ENCODE measurements at places on chromosomes 11 and 22.
A peak's percentile ranks its signal among the peaks of the same experiment; 100 is the strongest.

- peak; percentile 17 for DNase-seq
Observed at GRCh38 chr11:89495951-89496350, 4.8 kb upstream of the NOX4 start.

- DNase-seq: no peak
Observed at GRCh38 chr11:119676461-119677020, 52.5 kb downstream of the NECTIN1 start.

GRCh38 chr11:15613251-15613650 is 498.5 kb downstream of the INSC start:
- no peak for DNase-seq

DNA sequence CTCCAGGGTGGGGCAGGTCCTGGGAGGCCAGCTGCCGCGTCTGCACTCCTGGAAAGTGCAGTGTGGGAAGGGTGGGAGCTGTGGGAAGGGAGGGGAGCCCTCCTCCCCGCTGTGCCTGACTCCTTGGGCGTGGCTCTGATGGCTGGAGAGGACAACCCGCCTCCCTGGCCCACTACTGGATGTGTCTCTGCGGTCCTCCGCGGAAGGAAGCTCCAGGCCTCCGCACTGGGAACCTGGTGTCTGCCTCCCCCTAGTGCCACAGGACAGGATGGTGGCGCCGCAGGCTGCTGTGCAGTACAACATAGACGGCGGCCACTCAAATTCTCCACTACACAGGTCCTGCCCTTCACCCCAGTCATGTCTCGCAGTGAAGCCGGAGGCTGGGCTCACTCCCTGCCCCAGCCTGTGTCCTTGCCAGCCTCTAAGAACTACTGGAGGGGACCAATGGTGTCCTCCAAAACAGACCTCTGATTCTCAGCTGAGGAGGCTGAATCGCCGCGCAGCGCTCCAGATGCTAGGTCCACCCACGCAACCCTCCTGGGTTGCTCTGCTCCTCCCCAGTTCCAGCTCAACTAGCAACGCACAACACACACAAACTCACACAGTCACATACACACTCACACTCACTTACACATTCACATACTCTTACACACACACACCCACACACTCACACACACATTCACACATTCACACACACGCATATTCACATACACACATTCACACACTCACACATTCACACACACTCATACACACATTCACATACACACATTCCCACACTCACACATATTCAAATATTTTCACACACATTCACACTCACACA is 12.4 kb upstream of the DSCAML1 start:
- DNase-seq: no peak

GRCh38 chr11:44172966-44173365 is 77.5 kb downstream of the EXT2 start:
- no peak for DNase-seq

DNA sequence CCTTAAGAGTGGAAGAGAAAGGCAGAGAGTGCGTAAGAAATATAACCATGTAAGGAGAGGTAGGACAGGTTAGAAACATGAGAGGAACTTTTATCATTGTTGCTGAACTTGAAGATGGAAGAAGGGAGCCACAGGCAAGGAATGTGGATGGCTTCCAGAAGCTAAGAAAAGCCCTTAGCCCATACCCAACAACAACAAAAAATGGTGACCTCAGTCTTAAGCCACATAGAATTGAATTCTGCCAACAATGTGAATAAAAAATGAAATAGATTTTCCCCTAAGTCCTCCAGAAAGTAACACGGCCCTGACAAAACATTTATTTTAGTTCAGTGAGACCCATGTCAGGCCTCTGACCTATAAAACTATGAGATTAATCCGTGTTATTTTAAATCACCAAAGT is 767.3 kb downstream of the FAM181B start:
- no peak for DNase-seq

DNA sequence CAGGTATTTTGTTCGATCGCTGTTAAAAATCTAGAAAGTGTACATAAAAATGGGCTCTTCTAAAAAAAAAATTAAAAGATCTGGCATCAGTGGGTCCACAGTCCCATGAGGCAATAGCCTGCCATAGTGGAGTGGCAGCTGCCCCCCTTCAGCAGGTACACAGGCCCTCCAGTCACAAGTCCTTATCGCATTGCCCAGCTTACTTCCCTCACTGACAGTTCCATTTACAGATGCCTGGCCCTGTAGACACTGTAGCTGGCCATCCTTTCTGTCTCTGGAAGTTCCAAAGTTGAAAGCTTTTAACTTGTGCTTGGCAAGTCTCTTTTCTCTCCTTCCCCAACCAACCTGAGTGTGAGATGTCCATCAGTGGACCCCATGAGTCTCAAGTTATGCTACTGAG is 11.4 kb downstream of the ZNRF3 start:
- DNase-seq: no peak

- no peak for DNase-seq
Observed at GRCh38 chr22:22552630-22553029, 6.4 kb downstream of the PRAME start.

- DNase-seq: peak; percentile 17
Observed at GRCh38 chr11:96388891-96389719, 607 bp downstream of the CCDC82 start.

GRCh38 chr11:128725630-128726319 is 31.9 kb downstream of the FLI1 start:
- no peak for DNase-seq

DNA sequence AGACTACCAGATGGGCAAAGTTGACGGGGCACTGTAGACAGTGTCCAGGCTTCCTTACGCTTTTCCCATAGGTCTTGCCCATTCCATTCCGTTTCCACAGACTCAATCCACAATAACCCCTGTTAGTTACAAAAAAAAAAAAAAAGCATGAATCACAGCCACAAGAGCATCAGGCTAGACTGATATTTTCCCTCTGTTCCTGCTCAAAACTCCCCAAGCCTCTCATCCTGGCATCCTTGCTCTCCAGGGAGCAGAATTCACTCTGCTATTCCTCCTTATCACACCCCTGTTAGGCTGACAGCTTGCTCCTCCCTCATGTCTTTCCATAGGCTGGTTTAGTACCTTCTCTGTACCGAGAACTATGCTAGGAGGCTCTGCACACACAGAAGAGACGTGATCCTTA is 42.2 kb downstream of the TMEM123 start:
- DNase-seq: no peak

DNA sequence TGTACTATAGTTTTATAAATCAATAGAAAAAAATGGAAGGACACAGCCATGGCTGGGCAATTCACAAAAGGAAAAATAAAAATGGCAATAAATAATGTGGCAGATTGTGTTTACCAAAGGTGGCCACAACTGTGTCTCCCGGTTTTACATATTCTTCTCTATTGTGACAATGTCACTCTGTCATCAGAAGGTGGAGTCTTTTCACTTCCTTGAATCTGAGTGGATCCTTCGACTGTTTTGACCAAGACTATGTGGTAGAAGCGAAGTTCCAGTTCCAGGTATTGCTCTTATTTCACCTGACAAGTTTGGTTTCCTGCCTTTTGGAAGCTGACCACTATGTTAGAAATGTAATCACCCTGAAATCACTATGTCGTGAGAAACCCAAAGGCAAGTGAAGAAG is 31.0 kb upstream of the HSD17B12 start:
- DNase-seq: no peak

GRCh38 chr11:17684550-17684949 is 34.8 kb upstream of the MYOD1 start:
- no peak for DNase-seq

GRCh38 chr11:129323896-129324502 is 51.6 kb upstream of the BARX2 start:
- DNase-seq: no peak

DNA sequence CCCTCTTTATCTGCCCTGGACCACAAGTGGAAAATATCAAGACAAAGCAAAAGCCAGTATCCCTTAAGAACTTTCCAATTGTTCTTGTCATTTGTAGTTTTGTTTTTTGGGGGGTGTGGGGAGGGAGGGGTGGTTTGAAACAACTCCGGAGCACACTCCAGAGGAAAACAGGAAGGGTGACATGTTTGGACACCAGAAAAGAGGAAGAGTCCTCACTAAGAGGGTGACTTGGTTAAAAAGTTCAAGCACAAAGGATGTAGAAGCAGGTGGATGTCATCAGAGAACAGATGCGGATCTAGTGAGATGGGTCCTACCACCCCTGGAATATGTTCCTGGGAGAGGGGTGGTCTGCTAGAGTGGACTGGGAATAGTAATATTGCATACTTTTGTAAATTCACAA is 25.8 kb downstream of the ADAMTS8 start:
- DNase-seq: no peak

DNA sequence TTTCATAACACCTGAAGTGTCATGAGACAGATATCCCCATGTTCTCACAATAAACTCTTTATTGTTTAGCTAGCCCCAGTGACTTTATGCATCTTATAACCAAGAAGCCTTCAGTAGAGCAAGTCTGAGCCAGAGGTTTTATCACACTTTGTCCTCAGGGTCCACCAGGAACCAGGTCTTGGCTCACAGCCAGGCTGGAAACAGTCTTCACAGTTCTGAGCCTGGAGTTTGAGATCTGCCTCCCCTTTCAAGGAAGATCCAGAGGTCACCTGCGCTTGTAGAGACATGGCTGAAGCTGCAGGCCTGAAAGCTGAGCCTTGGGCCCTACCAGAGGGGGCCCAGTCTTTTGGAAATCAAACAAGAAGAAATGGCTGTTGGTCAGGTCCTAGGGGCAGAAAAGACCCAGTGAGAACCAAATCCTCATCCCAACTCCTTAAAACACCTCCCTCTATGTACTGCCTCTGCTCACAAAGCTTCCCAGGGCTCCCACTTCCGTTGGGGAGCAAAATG is 3.5 kb downstream of the RRP8 start:
- no peak for DNase-seq

DNA sequence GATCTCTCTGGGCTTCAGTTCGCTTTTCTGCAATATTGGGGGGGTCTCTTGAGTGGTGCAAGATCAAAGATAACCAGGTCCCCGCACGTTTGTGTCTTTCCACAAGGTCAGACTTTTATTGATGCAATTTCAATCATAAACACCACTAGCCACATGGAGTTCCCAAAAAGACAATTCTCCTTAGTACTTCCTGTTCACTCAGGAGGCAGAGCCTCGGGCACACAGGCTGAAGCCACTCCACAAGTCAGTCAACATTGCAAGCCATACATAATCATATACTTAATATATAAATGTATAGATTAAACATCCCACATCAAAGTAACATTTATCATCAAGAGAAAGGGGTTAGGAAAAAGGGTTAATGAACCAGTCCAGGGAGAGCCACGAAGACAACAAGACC is 12.0 kb downstream of the ST14 start:
- DNase-seq: no peak

DNA sequence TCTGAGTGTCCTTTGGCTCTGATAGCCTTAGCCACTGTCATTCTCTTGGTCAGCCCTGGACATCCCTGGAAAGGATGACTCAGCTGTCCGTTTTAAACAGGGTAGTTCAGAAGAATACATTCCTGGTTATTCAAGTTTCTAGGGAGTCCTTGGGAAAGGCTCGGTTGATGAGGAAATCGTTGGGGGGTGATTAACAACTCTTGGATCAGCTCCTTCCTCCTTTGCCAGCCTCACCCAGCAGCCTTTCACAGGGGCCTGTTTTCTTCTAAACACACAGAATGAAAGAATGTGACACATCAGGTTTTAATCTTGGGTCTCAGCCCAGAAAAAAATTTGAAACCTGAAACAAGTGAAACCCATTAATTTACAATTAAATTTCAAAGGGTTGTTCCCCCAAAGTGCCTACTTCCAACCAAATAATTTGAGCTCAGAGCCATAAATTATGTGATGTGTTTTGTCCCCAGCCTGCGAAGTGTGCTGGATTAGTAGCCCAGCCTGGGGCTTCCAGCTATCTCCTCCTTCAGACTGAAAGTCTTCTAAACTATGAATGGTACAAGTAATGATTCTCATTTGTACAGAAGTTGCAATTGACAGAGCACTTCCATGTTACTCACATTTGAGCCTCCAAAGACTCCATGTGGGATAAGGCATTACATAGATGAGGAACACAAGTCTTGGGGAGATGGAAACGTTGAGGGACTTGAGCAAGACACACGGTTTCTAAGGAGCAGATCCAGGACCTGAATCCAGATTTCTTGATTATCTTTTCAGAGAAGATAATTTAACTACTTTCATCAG is 19.3 kb upstream of the MRGPRX2 start:
- DNase-seq: peak; percentile 81

- DNase-seq: no peak
Observed at GRCh38 chr11:128692753-128693415, 988 bp upstream of the FLI1 start.

DNA sequence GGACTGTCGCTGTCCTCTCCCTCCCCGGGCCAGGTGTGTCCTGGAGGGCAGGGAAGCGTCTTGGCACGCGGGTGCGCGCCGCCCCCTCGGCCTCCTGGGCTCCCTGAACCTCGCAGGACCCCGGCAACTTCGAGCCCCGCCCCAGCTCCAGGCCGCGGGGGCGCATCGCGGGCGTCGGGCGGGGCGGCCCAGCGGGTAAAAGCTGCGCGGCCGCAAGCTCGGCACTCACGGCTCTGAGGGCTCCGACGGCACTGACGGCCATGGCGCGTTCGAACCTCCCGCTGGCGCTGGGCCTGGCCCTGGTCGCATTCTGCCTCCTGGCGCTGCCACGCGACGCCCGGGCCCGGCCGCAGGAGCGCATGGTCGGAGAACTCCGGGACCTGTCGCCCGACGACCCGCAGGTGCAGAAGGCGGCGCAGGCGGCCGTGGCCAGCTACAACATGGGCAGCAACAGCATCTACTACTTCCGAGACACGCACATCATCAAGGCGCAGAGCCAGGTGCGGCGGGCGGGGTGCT is at the start of gene CST6:
Gene CST6 (plus strand): TSS at position 224 of the 519 bp plus-strand sequence. CDS start 37 bp downstream, at position 261.
- no peak for DNase-seq

GRCh38 chr11:46369458-46370152 is 11.9 kb upstream of the MDK start:
- DNase-seq: peak; percentile 36

DNA sequence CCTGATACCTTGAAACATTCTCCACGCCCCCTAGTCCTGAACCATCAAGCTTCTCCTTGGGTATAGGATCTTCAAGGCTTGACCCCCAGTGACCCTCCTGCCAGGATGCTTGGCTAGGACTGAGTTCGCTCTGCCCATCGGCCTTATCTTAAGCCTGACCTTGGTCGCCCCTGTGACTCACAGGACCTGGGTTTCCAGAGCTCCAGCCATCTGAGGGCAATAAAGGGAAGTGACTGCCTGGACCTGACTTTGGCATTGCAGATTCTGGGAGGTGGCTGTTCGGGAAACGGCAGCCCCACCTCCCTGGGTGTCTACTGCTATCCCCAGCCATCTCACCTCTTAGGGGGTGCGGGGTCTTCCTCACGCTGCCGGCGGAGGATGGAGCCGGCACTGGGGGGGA is 15.4 kb downstream of the CARD10 start:
- DNase-seq: no peak

- no peak for DNase-seq
Observed at GRCh38 chr11:2759228-2760195, 59.7 kb upstream of the KCNQ1OT1 start.

- DNase-seq: no peak
Observed at GRCh38 chr11:27420722-27421572, 51.6 kb downstream of the LGR4 start.

DNA sequence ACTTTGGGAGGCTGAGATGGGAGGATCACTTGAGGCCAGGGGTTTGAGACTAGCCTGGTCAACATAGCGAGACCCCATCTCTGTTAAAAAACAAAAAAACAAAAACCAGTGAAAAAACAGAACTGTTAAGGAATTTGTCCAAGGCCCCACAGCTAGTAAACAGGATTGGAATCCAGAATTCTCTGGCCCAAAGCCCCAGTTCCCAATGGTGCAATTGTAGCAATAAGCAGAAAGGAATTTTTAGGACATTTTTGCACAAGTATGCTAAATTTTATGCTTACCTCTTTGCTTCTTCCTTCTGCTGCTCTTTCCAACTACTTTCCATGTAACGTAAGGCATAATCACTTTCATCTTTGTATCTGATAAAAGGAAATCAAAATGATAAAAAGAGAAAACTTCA is 11.6 kb downstream of the MISFA start:
- DNase-seq: no peak

Measured in pulmonary artery endothelial cell (primary cell).